ENCODE measurements at places on chromosomes 1 and 21.

GRCh38 chr1:12067900-12068821, 5.1 kb downstream of the TNFRSF8 start:
- DNase-seq, result no peak

DNA sequence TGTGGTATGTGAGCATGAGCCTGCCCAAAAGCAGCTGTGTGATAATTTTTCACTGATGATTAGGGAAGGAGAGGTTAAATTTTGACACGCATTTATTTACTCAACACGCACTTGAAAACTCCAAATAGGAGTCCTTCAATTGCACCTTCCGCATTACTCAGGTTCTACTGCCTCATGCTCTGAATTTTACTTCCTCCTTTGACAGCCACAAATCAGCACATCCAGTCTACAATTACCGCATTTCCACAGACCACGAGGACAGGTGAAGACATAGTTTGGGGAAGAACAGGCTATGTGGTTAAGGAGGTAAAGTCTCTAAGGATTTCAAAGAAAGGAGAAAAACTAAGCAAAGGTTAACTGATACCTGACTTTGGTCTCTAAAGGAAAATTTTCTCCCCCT, 2.6 kb downstream of the CAPN8 start:
- no peak for DNase-seq

DNA sequence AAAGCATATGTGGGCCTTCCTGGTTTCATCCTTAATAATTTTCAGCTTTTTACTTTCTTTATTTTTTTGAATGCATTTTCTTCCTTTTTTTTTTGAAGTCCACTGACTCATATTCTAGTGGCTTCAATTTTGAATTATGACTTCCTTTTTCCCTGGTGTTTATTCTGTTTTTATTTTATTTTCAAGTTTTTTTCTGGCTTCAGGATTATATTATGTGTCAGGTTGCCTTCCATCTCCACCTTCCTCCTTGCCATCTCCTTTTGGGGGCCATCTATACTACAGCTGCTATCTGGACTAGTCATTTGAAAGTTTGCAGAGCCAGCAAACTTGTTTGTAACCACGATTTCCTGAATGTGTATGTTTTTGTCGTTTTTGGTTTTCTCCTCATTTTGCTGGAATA, 117.6 kb downstream of the LEPR start:
- DNase-seq, result no peak

DNA sequence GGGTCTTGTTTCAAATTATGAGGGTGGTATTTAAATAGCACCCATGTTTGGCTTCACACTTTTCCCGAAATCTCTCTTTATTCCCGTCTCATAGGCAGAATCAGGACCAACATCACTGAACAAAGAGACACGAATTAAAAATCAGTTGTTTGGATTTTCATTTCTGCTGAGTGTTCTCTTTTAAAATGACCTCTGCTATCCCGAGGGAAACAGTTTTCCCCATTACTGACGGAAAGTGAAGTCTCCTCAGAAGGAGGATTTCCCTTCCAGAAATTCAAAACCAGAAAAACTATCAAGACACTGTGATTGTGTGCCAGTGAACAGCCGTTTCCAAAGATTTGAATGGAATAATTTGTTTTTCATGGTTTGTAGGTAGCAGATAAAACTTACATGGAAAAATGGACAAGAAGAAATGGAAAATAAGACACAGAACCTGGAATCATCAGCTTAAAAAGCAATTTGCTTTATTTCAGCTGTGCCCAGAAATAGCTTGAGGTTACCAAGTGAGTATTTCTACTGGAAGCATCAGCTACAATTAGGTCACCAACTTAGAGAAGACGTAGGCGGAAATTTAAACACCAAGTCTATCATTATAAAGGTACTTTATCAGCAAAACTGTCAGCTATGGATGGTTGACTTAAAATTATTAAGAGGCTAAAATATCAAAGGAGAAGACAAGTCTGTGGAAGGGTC, 68.5 kb downstream of the RUNX1 start:
- DNase-seq, result no peak

- DNase-seq, result no peak
Observed at GRCh38 chr1:19620786-19621185, 23.3 kb upstream of the NBL1 start.

DNA sequence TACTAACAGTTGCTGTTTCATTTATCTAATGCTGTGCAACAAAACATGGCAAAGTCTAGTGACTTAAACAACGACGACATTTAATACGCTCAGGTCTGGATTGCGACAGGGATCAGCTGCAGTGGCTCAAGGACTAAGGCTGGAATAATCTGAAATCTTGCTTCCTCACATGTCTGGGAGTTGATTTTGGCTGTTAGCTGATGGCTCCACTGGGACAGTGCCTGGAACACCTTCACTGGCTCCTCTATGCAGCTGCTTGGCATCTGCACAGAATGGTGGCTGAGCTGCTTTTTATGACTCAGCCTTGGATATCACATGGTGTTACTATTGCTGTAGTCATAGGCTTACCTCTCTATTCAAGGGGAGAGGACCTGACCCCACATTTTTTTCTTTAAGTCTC, 24.0 kb upstream of the BTG3 start:
- DNase-seq, result no peak

DNA sequence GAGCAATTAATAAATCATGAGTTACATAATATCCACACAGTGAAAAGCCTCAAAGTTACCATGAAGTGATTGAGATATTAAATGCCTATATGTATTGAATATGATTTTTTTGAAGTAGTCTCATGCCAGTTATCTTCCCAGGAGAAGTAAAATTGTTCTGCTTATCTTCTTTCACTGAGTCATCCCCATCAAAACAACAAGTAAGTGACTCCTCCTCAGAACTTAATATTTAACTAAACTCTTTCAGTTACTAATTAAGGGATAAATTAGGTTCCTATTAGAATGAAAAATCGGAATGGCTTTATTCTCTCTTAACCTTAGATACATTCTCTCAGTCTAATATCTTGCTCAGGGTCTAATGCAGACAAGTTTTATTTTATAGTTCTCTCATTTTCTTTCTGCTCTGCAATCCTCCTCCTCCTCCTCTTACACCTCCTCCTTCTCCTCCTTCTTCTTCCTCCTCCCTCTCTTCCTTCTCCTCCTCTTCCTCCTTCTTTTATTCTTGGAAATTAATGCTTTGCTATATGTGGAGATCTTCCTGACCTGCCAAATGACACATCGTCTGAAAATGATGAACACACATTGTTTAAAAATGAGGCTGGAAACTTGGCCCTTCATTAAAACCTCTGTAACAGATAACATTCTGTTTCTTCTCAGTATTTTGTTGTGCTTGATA, 110.9 kb downstream of the RUNX1 start:
- DNase-seq, result no peak

GRCh38 chr1:14437417-14437918, 161.0 kb upstream of the KAZN start:
- no peak for DNase-seq

GRCh38 chr1:58515794-58516401, 30.6 kb downstream of the OMA1 start:
- no peak for DNase-seq

DNA sequence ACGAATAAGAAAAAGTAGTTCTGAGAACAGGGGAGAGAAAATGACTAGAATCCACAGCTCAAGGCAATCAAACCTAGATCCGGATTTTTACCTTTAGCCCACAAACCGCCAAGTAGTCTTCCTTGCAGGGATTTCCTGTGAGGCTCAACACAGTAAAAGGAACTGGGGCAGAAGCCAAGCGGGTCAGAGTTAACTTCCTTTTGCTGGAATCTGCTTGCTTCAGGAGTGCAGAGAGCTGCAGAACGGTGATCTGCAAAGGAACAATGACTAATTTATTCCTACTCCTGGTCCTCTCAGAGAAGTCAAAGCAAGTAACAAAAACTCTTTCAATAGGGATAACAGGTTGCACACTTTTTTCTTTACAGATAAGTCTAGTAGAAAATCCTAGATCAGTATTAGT, 53.4 kb downstream of the UBR4 start:
- DNase-seq, result no peak

GRCh38 chr21:14889080-14889810, 175.6 kb downstream of the NRIP1 start:
- DNase-seq, result no peak

GRCh38 chr1:8987881-8988617, 38.2 kb downstream of the SLC2A7 start:
- DNase-seq, result peak; percentile 35

DNA sequence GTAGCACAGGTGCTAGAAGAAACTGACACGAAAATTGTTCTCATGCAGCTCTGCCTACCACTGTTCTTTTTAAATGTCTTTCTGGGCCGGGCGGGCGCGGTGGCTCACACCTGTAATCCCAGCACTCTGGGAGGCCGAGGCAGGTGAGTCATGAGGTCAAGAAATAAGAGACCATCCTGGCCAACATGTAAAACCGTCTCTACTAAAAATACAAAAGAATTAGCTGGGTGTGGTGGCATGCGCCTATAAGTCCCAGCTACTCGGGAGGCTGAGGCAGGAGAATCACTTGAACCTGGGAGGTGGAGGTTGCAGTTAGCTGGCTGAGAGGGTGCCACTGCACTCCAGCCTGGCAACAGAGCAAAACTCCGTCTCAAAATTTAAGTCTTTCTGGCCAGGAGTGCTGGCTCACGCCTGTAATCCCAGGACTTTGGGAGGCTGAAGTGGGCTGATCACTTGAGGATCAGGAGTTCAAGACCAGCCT, 947 bp upstream of the RIT1 start:
- no peak for DNase-seq

- DNase-seq, result no peak
Observed at GRCh38 chr1:41006942-41007865, 14.3 kb downstream of the SLFNL1 start.

GRCh38 chr1:178706432-178706831, 18.6 kb upstream of the RALGPS2 start:
- no peak for DNase-seq

DNA sequence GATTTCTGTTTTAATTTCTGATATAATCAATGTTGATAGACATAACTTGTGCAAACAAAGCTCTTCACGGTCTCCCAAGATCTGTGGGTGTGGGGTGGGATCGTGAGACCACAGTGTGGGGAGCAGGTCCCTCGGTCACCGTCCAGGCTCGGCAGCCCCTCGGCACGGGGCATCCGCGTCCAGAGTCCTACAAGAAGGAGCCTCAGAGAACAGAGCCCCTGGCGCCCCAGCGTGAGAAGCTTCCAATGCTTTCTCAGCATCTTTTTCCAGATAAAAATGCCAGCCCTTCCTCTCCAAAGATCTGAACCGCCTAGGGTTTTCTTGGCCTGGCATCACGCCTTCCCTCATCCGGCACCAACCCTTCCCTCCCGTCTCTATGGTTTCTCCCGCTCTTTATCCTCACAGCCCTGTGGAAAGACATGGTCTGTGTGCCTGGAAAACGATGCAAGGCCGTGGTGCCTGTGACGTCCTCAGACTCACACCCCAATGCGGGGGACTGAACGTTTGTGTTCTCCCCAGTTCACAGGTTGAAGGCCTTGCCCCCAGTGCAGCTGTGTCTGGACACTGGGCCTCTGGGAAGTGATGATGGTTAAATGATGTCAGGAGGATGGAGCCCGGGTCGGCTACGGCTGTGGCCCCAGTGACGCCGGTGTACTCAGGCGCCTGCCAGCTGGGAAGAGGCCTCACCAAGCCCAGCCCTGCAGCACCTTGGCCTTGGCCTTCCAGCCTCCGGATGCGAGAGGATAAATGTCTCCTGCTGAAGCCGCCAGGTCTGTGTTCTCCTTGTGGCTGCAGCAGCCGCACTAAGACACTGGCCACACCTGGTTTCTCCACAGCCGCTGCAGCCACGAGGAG, 45.9 kb upstream of the COL6A2 start:
- no peak for DNase-seq

DNA sequence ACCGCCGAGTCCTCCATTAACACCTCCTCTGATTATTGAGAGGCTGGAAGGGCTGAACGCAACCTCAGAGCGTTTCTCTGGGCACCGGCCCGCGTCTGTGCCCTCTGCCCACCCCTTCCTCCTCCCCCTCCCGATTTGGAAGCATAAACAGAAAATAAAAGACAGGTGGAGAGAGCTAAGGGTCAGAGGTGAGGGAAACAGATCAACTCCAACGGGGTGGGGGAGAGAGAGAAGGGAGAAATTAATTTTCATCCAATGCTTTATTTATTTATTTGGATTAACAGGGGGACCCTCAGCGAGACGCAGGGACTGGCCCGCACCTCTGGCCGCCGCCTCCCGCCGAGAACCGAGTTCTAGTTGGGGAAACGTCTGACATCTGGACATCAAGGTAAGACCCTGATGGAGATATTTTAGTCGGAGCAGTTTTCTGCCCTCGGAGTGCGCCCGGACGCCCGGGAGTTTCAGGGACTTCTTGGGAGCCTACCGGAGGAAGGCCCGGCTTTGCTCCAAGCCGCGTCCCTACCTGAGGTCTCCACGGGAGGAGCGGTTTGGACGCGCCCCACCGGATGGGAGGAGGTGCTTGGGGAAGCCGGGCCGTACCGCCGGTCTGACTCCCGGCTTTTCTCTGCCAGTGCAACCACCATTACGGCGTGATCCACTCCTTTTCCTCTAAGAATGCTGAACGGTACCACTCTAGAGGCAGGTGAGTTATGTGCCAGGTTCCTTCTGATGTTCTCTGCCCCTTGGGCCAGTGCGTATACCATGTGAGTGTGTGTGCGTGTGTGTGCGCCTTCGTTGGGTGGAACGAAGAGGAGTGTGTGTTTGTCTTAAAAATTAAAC, 5.1 kb upstream of the LHX9 start:
- no peak for DNase-seq

GRCh38 chr1:156592158-156592909, 758 bp downstream of the NAXE start:
- no peak for DNase-seq

- no peak for DNase-seq
Observed at GRCh38 chr1:86423473-86423872, 498 bp upstream of the CLCA2 start.

- DNase-seq, result no peak
Observed at GRCh38 chr1:207026104-207026534, 6.4 kb downstream of the C1orf116 start.

DNA sequence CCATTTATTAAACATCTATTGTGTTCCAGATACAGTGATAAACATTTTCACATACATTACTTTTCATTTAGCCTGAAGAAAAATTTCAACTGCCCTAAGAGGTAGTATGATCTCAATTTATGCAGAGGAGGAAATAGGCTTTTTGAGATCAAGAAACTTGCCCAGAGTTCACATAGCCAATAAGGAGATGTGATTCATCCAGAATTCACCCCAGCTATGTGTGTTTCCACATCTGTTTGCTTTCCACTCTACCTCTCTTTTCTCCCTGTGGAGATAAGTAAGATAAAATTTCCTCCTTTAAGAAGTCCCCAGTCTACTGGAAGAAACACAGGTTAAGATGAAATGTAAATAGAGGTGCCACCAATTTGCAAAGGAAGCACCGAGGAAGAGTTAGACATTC, 199.7 kb upstream of the C8B start:
- no peak for DNase-seq

- DNase-seq, result no peak
Observed at GRCh38 chr1:202462342-202463076, 114.0 kb downstream of the PPP1R12B start.

DNA sequence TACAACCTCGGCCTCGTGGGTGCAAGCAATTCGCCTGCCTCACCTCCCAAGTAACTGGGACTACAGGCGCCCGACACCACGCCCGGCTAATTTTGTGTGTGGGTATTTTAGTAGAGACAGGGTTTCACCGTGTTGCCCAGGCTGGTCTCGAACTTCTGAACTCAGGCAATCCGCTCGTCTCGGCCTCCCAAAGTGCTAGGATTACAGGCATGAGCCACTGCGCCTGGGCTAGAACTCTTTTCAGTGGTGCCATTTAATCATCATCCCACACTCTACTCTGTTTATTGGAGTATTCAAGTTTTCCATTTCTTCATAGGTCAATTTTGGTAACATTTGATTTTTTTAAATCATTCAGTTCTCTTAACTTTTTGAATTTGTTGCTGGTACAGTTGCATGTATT, 101.3 kb downstream of the DHRS3 start:
- DNase-seq, result no peak

GRCh38 chr21:34762786-34763185, 94.0 kb downstream of the CLIC6 start:
- no peak for DNase-seq

Data from stimulated activated CD8-positive, alpha-beta memory T cell treated with anti-CD3 and anti-CD28 coated beads, Interleukin-7, amount 100 ng/mL, for 4 hours (primary cell).